ENCODE measurements at places on chromosomes 5 and 9.

DNA sequence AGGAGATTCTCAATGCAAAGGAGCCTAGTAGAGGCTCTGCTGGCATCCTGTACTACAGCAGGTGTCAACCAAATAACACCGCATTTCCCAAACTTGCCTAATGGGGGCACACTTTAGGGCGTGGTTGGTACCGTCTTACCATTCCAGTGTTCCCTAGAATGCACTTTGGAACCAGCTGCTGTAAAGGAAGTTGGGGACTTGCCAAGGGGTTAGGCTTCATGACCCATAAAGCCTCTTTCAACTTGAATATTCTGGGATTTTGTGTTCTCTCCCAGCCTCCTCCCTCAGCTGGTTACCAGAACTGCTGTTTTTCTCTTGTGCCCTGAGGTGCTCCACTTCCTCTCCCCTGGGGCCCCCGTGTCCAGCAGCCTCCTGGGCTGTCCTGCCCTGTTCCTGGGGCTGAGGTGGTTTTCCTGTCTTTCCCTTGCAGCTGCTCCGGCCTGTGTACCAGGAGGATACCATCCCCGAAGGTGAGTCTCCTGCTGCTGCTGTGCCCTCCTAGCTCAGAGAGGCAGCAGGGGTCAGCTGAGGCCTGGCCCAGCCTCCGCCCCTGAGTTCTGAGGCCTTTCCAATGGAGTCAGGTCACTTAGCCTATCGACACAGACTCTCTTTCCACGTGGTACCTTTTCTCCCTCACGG is 44.7 kb downstream of the RGS3 start:
- DNase-seq = no peak

- no peak for DNase-seq
Observed at GRCh38 chr9:27468000-27468399, 56.1 kb upstream of the IFNK start.

DNA sequence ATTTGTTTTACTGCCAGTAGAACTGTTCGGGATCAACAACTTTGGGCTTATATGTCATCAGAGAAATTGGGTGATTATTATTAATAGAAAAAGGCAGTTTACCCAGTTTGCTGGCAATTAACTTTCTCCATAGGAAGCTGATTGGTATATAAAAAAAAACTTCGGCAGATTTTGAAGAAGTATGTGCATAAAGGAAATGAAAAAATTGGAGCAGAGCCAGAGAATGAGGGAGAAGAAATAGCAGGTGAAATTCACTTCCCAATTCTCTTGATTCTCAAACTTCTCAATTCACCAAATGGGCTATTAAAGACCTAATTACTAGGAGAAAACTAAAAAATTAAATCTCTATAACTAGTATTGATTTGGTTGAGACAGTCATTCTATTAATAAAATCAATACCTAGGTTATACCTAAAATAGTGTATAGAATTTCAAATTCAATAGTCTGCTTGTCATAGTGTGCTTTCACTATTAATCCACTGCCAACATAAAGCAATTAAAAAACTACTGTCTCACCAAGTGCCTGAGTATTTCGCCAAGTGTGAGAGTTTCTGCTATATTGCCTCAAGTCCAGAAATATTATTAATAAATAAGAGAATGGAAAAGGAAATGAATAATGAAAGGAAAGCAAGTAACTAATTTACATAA is 47.5 kb downstream of the STX17 start:
- DNase-seq = no peak

DNA sequence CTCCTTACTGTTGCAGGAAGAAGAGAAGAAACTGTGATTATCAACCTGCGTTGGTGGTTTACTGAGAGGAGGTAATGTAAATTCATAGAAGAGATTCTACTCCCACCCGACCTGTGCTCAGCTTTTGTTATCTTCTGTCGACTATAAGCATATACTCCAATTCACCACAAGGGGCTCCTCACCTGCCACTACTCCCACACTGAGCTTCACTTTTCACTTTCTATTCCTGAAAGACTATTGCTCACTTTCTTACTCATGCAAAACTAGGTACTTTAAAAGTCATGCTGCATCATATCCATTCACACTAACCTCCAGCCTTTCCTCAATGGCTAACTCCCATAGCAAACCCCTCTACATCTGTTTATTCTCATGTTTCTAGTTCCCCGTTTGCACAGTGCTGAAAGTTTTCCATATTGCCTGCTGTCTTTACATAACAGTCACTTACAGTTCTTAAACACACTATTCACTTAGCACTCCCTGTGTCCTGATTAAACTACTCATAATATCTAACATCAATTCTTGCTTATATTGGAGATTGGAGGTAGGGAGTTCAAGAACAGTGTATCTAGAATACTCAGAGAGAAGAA is 1062.6 kb downstream of the NR2F1-AS1 start:
- no peak for DNase-seq

DNA sequence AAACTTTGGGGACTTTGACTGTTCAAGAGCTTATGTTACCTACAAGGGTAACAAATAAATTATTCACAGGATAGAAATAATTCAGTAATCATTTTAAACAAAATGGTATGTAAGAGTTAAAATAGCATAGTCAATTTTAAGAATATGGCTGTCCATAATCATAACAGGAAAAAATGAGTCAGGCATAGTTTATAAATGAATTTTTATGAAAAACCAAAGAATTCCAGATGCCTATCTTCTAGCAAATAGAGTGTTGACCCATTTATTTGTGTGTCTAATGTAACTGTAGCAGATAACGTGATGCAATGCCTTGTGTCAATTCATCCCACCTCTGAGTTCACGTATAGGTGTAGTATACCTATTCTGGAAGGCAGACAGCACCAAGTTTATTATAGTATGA is 169.7 kb upstream of the CDH9 start:
- no peak for DNase-seq

GRCh38 chr5:133709209-133709725 is 96.9 kb upstream of the FSTL4 start:
- DNase-seq = no peak

GRCh38 chr9:96217294-96217707 is 84.7 kb downstream of the HSD17B3 start:
- no peak for DNase-seq

GRCh38 chr5:94778299-94778698 is 159.8 kb downstream of the SLF1 start:
- no peak for DNase-seq

- no peak for DNase-seq
Observed at GRCh38 chr5:150302301-150303069, at the start of gene ARSI. ARSI (minus strand) TSS chr5:150302905; CDS start chr5:150302373, 532 bp downstream.

GRCh38 chr5:17252543-17252942 is 35.1 kb downstream of the BASP1 start:
- DNase-seq = no peak

DNA sequence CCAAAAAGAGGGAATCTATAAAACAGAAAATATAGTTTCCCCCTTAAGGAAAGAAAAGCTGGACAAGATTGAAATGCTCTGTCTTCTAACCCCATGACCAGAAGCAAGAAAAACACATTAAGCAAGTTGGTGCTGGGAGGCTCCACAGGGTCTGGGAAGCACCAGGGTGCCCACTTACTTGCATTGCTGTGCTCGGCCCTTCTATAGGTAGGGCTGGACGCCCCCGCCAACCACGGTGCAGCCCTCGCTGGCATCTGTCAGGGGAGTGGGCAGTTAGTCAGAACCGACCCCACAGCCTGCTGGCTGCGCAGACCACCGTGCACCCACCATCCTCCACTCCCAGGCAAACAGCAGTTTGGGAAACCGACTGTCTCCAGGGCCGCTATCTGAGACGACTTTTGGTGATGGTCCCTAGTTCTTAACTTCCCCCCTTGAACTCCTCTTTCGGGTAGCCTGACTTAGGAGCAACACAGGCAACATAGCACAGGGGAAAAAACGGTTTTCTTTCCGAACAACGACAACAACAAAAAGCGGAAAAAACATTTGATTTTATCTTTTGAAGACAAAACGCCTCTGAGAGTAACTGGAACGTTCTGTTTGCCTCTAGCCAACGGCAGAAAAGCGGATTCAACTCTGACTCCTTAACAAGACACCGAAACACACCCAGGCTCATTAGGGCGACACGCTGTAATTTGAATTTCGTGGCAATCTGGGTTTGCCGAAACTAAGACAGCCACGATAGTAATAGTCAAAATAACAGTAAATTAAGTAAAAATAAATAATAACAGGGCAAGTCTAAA is 3.9 kb downstream of the IRX2 start:
- no peak for DNase-seq

- DNase-seq = no peak
Observed at GRCh38 chr5:77957-78804, 13.8 kb upstream of the PLEKHG4B start.

DNA sequence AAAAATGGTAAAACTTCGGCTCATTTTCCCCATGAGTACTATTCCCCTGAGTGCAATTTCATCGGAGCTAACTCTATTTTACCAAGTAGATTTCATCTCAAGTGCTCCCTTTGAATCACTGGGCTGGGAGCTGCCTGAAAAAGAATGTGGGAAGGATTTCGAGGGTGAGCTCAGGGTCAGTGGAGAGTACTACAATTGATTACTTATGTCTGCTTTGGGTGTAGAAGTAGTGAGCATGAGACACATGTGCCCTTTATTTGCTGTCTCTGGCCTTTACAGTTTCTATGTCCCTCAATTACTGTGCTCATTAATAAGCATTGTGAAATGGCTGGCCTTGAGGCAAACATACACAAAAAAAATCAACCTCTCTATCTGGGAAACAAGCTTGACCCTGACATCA is 172.7 kb upstream of the RFX3 start:
- DNase-seq = no peak

DNA sequence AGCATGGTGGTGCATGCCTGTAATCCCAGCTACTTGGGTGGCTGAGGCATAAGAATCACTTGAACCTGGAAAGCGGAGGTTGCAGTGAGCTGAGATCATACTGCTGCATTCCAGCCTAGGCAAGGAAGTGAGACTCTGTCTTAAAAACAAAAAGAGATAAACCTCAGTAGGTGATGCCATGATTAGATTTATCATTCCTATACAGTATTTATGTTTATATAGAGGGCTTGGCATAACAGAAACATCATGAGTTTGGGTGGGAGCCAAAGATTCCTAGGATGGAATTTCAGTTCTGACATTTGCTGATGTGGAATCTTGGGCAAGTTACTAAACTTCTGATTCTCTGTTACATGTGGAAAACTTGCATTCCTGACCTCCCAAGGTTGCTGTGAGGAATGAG is 22.3 kb downstream of the RFK start:
- no peak for DNase-seq

DNA sequence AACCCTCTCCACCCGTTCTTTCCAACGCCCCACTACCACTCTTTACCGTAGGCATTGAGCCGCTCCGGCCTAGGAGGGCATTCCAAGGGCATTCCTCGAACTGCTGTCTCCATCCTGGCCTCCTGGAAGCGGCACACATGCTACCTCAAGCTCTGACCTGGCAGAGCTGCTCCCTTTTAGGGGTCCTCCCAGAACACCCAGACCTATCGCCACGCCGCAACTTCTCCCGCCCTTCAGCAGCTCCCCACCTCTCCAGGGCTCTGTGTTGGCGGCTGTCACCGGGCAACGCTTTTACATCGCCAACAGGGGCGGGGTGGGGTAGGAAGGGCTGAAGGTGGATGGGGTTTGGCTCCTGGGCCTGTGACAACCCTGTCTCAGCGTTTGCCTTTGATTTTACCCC is 4.6 kb upstream of the MYORG start:
- DNase-seq = no peak

DNA sequence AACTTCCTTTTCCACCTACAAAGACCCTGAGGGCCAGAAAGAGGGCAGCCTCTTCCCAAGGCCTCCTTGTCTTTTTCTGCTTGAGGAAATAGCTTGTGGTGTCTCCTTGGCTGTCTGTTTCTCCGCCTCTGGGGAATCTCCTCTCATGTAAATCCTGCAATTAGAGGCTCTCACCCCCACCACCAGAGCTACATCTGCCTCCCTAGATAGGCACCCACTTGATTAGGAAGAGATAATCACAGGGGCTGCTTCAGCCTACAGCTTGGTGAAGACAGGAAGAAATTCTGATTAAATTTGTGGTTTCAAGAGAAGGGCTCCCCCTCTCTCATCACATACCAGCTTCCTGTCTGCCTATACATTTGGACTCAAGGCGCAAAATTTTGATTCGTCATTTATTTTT is 75.6 kb downstream of the TLR4 start:
- DNase-seq = no peak

DNA sequence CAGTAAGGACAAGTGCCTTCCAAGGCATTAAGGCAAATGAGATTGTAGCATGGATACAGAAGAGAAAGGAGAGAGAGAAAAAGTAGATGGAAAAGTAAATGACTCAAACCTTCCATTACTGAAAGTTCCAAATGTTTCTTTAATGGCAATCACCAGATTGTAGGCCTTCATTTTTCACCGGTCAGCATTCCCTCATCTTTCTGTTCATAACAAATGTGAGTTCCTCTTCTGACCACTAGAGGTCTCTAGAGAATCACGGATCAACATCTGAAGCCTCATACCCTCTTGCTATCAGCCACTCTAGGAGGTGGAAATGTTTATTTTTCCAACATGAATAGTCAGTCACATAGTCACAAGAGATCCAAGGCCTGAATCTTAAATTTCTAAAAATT is 73.6 kb upstream of the RPS23 start:
- DNase-seq = no peak

GRCh38 chr9:130327070-130327780 is 61.7 kb downstream of the HMCN2 start:
- no peak for DNase-seq

GRCh38 chr5:67432606-67433005 is 236.0 kb upstream of the CD180 start:
- no peak for DNase-seq

DNA sequence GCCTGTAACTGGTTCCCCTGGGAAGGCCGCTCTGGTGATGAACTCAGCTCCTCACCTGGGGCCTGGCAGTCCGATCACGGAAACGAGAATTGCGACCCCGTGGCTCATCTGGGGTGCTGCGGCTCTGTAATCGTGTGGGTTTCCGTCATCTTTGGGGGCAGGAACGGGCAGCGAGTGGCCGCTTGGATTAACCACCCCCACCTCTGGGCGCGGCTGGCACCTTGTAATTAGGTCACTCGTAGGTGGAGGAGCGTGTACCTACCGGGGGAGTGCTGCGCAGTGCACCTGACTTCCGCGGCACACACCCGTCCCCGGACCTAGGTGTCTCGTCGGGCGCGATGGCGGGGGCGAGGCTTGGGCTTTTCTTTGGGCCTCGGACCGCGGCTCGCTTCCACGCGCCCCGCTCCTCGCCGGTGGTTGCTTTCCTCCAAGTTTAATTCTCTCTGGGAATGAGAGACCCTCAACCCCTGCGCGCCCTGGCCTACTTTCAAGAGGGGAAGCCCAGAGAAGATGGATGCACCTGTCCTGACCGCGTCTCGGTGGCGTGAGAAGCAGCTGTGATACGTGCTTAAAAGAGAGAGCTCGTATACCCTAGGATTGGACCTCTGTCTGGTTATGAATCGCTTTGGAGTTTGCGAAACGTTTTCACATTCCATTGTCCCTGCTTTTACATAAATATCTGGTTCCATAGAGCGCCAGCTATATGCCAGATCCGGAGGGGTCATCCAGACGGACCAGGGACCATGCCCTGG is 744 bp upstream of the PPP2CA start:
- DNase-seq = no peak

- peak; percentile 53 for DNase-seq
Observed at GRCh38 chr5:5497152-5497788, 74.8 kb downstream of the ICE1 start.

GRCh38 chr5:138843316-138844124 is 31.6 kb downstream of the LRRTM2 start:
- DNase-seq = no peak

GRCh38 chr5:14521748-14522147 is 59.8 kb upstream of the OTULINL start:
- no peak for DNase-seq

GRCh38 chr5:66854416-66854815 is 258.2 kb downstream of the MAST4 start:
- no peak for DNase-seq

GRCh38 chr5:141875022-141875740 is 3.0 kb downstream of the PCDH1 start:
- no peak for DNase-seq

GRCh38 chr9:98520221-98520960 is 188.3 kb downstream of the GABBR2 start:
- no peak for DNase-seq

All from left renal pelvis (tissue), 4 donors.